ENCODE measurements at places on chromosomes 11 and 22. TPM values are rescaled to one million over a fixed set of nuclear protein-coding genes. Genes with fewer than 3 reads are reported as not detected.

Gene NXPE1
- not detected for polyA plus RNA-seq

Gene F2
- polyA plus RNA-seq, result not detected

Gene IL10RA
- polyA plus RNA-seq, result not detected

Gene APOBEC3B
- 11.9 TPM for polyA plus RNA-seq

DNA sequence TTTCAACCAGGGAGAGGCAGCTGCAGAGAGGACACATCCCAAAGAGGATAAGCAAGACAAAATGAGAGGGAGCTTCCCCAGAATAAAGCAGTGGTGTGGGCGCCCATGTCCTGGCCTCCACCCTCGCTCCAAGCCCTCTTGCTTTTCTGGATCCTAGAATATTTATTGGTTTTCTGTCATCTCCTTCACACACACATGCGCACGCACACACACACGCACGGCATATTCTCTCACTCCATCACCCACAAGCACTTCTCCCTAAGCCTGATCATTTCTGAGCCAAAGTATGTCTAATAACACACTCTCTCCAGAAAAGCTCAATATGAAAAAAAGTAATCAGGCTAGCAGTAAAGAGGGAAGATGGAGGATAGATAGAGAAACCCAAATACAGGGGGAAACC, 7.6 kb downstream of the IGSF9B start:
- H3K27ac ChIP-seq, result no peak overlapping the region
- H3K36me3 ChIP-seq, result no peaks in the 10 kb centered on the region
- no peak for DNase-seq
- no peak overlapping the region for H3K4me3 ChIP-seq

DNA sequence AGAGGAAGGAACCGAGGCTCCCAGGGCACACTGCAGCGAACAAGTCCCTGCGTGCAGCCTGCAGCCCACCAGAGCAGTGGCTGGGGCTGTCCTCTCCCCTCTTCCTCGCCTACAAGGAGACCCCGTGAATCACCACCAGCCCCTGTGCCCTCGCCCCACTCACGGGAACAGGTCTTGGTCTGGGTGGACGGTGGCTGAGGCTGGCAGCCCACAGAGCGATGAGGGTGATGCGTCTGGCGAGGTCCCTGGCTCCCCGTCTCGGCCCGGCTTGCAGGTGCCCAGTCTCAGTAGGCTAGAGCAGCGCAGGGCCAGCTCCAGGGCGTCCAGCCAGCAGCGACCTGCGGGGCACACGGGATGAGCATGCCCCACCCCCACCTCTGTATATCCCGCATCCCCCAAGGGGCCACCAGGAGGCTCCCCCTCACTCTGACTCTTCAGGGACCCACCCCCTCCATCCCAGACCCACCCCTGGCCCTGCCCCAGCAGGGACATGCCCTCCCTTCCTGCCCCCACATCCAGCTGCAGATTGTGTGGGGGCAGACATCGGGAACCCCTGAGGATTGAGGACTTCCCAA, 50.5 kb upstream of the CARS1 start:
- no peaks in the 10 kb centered on the region for H3K27me3 ChIP-seq
- no peak for DNase-seq
- no peak overlapping the region for H3K27ac ChIP-seq
- H3K4me3 ChIP-seq, result no peak overlapping the region
- H3K36me3 ChIP-seq, result peaks cover 4% of the 10 kb centered on the region

GRCh38 chr22:28791841-28792490, 8.4 kb downstream of the XBP1 start:
- H3K27me3 ChIP-seq, result no peaks in the 10 kb centered on the region
- peaks cover 5% of the 10 kb centered on the region for H3K4me1 ChIP-seq
- H3K4me3 ChIP-seq, result no peak overlapping the region

DNA sequence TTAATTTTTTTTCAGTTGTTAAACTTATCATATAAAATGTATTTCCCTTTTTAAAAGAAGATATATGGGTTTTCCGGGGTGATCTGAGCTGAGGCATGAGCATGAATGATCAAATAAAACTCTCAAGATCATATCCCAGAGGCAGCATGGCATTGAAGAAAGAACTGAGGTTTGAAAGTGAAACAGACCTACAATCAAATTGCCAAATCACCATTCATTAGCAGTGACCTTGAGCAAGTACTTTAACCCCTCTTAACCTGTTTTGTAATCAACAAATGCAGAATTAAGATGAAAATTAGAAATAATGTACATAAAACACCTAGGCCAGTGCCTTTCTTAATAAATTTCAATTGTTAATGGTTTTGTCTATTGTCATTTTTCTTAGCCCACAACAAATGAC, 116.0 kb downstream of the RBFOX2 start:
- DNase-seq, result no peak
- no peak overlapping the region for H3K27ac ChIP-seq
- no peak overlapping the region for H3K4me3 ChIP-seq

DNA sequence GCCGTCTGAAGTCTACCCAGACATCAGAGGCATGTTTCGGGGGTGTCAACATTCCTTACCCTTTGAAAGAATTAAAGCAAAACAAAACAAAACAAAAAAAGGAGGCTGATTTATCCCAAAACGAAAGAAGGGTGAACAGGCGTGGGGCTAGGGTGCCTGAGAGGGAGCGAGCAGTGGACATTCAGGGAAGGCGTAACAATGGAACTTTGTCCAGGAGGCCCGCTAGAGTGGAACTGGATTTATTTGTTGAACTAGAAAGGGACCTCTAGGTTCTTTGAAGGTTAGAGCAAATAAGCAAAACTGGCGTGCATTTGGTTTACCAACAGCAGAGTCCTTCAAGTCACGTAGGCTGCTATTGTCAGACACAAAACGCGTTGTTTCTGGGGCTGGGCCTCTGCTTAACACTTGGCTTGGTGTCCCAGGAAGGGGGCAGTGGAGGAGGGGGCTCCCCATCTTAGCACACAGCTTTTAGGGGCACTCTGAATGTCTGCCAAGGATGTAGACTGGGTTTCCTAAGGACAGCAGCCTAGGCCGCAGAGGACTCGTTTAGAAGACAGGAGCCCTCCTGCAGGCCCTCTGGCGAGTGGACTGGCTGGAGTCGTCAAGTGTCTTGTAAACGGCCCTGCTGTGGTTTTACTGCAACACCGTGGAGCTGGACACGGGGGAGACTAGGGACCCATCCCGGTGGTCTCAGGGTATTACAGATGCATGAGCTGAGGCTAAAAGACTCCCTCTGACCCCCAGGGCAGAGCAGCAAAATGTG, 203.7 kb upstream of the SORL1-AS1 start:
- no peaks in the 10 kb centered on the region for H3K27me3 ChIP-seq
- H3K4me1 ChIP-seq, result peaks cover 46% of the 10 kb centered on the region
- peak overlapping the region; percentile 53 for H3K4me3 ChIP-seq
- H3K27ac ChIP-seq, result peak overlapping the region; percentile 97

GRCh38 chr22:39253435-39254070, 8.8 kb upstream of the PDGFB start:
- no peaks in the 10 kb centered on the region for H3K27me3 ChIP-seq
- DNase-seq, result peak; percentile 95
- no peak overlapping the region for H3K27ac ChIP-seq
- no peak overlapping the region for H3K4me3 ChIP-seq
- H3K4me1 ChIP-seq, result peaks cover 29% of the 10 kb centered on the region

DNA sequence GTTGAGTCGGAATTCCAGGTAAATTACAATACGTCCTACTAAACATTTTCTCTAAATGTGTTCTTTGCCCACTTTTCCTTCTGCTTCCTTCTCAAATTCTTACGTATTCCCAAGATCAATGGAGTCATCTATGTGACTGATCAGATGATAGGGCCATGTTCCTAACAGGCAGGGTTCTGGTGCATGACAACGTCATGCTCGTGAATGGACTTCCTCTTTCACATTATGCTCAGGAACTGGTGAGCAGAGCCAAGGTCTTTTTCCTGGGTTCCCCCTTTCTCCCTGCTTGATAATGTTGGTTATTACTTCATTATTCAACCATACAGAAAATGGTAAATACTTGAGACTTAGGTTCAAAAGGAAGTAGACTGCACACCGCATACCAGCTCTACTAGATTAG, 789.4 kb downstream of the OPCML start:
- peaks cover 26% of the 10 kb centered on the region for H3K4me1 ChIP-seq
- H3K27ac ChIP-seq, result no peak overlapping the region
- H3K36me3 ChIP-seq, result no peaks in the 10 kb centered on the region
- no peak overlapping the region for H3K4me3 ChIP-seq
- DNase-seq, result no peak
